ENCODE measurements at places on chromosomes 5 and 9. TPM values are rescaled to one million over a fixed set of nuclear protein-coding genes. Genes with fewer than 3 reads are reported as not detected.

GRCh38 chr5:148378670-148379069 lies 5.1 kb upstream of the FBXO38 start:
- no peak for DNase-seq

GRCh38 chr5:126138281-126138931 lies 284.8 kb upstream of the GRAMD2B start:
- DNase-seq, result no peak

DNA sequence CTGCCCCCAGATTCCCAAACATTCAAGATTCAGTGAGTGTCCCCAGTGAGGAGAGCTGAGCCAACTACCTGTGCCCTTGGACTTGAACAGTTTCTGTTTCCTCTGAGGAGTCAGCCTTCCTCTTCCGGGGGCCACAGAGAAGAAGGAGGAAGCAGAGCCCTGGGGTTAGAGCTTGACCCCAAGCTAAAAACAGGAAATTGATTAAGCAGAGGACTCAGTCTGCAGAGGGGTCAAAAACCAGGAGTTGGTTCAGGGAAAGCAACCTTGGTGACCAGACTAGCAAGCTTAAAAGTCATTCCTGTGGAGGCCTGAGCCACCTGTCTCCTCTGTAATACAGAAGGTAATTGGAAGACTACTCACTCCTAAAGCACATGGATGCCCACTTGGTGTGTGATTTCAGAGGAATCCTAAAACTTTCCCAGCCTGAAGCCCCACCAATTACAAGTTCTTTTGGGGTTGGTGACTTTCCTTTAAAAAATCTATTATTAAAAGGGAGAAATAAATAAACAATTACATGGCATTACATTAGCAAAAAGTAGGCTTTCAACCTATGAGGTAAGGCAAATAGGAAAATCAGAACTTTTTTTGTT lies 64.2 kb upstream of the SELENOP start:
- DNase-seq, result no peak

The C9orf50 gene
- not detected for total RNA-seq

GRCh38 chr5:150229571-150229970 lies 39.7 kb downstream of the SLC6A7 start:
- DNase-seq, result no peak

- DNase-seq, result no peak
These were observed 315.2 kb downstream of the PSAT1 start for GRCh38 chr9:78612091-78612490.

- no peak for DNase-seq
These were observed 268.2 kb downstream of the CDH10 start for GRCh38 chr5:24376616-24377015.

GRCh38 chr5:139763930-139764791 lies 31.4 kb upstream of the PSD2 start:
- no peak for DNase-seq

DNA sequence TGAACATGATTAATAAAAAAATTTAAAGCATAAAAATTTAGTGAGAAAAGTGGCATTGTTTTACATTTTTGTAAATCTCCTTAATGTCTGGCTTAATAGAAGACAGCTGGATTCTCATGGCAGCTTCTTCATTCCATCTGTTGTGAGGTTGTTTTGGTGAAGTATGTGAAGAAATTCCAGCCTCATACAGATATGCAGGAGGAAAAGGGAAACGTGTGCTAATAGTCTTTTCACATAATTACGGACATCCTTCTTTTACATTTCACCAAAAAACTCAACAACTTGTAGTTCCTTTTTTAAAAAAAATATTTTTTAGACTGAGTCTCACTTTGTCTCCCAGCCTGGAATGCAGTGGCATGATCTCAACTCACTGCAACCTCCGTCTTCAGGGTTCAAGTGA lies 46.9 kb downstream of the HACD4 start:
- no peak for DNase-seq

The DNAJC18 gene
- 4.6 TPM for total RNA-seq
